ENCODE measurements at places on chromosomes 6 and 20.

DNA sequence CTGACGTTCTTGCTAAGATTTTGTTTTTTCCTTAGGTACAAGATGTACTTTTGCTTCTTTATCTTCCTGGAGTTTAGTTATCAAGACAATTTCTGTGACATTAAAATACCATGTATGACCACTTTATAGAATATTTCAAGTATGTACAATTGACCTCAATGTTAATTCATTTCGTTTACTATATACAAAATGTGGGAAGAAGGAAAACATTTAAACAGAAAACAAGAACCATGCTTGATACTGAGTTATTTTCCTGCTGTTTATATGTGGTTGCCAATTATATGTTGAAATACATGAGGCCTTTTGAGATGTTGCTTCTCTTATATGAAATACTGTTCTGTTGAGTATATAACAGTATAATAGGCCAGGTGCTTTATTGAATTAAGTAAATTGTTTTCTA is 184.3 kb downstream of the JARID2 start:
- DNase-seq: peak; percentile 14

DNA sequence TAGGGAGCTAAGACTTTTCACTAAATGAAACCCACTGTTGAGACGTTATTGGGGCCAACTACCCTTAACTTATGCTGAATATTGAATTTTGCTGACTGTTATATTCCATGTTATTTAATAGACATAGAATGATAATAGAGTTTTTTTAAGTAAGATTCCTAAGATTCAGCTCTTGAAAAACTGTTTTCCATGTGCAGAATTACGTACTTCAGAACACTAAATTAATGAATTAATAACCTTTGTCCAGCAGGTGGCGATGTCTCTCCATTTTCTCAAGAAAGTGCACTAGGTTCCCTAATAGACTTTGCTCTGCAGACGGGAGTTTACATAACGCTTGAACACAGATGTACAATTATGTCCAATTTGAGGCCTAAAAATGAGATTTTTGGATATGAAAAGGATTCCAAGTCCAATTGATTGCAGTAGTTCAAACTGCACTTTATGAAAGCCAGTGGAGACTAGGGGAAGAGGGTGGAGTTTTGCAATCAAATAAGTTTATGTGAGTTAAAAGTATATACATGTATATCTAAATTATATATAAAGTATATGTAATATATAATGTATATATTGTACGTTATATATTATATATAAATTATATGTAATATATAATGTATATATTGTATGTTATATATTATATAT is 282.1 kb downstream of the UST start:
- DNase-seq: peak; percentile 87

- DNase-seq: no peak
Observed at GRCh38 chr6:17630511-17631073, 30.5 kb downstream of the FAM8A1 start.

DNA sequence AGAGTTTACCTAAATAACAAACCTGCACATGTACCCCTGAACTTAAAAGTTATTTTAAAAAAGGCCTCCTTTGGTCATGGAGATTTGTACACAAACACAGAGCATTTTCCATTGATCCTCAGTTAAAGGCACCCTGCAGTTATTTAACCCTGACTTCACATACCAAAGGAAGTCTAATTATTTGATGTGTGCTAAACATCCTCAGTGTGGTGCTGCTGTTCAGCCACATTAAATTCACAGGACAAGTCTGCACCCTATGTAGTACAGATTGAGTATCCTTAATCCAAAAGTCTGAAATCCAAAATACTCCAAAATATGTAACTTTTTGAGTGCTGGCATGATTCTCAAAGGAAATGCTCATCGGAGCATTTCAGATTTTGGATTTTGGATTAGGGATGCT is 21.4 kb downstream of the KCNQ5 start:
- DNase-seq: no peak

- DNase-seq: no peak
Observed at GRCh38 chr6:77324866-77325265, 138.4 kb downstream of the HTR1B start.

DNA sequence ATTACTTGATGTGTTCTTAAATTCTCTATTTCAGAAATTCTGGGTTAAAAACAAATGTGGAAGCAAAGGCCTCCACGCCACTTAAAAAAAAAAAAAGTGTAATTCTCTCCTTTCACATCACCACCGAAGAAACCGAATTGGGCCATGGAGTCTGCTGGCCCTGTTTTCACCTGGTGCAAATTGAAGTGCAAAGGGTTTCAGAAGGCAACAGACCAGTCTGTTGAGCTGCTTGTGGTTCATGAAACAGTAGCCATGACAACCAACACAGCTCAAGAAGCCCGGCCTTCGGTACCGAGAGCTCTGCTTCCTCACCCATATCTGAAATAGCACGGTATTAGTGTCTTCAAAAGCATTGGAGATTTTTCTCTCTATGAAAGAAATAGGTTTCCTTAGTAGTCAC is 63.1 kb downstream of the GMPR start:
- no peak for DNase-seq

DNA sequence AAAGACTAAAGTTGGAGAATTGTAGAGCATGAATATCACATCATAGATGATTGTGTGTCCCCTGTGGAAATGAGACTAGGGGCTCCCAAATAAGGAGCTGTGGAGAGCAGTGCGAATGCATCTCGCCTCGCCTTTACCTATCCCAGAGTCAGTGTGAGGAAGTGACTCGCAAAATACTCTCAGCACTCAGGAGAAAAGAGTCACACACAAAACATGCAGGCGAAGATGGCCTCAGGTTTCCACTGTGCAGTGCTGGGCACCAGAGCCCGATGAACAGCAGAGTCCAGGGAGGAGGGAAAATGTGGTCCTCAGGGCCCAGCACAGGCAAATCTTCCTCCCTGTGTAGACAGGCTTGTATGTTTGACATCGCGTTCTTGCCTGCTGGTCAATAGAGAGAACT is 126.5 kb upstream of the AFDN start:
- no peak for DNase-seq

GRCh38 chr20:21101932-21102575 is 4.1 kb downstream of the LINC00237 start:
- DNase-seq: no peak

DNA sequence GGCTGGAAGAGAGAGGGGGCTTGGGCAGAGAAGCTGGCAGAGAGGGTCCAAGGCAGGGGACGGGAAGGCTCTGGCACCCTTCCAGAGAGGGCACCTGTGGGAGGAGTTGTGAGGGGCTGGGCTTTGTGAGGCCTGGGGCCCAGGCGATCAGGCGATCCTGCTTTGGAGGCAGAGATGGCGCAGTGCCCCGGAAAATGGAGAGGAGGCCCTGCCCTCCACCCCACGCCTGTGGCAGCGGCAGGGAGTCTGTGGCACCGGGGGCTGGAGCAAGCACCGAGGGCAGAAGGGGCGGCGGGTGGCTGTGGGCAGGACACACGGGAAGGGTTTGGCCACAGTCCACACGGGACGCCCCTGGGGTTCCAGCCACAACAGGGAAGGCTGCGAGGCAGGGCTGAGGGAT is 36.5 kb upstream of the FNDC1 start:
- DNase-seq: no peak

DNA sequence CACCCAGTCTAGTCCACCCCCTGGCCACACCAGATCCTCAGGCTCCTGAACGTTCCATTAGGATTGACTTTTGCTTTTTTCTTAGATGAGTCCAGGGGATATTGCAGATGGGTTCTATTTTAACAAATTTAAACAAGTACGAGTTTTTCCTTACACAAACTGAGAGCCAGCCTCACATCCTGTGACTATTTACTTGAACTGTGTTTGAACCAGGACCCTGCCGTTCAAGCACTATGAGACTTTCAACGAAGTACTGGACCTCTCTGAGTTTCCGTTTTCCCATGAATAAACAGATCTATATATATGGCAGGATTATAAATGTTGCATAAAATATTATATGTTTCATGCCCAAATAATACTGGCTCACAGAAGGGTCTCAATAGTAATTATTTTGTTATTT is 1.4 kb upstream of the METTL24 start:
- no peak for DNase-seq

DNA sequence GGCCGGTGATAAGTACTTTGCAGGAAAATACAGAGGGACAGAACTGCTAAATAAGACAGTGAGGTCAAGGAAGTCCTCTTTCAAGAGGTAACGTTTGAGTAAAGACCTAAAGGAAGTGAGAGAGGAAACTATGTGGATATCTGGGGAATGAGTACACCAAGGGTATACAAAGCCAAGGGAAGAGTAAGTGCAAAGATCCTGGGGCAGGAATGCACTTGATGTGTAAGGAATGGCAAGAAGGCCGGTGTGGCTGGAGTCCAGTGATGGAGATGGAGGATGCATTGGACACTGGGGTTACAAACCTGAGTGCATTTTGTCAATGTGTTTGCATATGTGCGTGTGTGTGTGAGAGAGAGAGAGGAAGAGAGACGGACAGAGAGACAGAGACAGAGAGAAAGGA is 32.1 kb upstream of the TGM2 start:
- DNase-seq: no peak

DNA sequence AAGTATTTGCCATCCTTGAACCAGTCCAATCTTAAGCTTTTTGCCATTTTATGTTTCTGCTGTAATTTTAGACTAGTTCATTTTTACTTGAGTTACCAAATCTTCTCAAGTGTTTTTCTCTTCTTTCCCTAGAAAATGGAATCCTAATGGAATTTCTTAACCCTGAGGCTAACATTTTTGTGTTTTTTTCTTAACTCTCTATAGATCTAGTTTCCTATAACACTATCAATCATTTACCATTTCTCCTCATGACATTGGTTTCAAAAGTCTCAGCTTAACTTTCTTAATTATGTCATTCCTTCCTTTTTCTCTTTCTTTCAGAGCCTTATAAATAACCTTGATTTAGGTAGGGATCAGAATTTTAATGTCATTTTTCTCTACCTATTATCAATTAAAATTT is 54.8 kb downstream of the SENP6 start:
- DNase-seq: no peak

DNA sequence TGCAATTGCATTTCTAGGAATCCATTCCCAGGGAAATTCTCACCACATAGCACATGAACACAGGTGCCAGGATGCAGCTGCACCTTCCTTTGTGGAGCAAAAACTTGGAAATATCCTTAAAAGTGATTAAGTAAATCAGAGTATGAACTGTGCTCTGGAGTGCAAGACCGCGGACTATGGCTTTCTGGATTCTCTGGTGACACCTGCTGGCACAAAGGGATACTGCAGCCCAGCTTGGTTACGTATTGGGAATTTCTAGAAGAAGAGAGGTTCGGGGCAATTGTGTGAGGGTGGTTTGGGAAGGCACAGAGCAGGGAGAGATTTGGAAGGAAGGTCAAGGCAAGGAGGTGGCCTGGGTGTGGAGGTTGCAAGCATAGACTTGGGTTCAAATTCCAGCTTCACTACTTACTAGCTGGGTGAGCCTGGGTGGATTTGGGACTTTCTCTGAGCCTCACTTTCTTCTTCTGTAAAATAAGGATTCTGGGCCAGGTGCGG is 15.9 kb upstream of the PEDS1 start:
- peak; percentile 80 for DNase-seq

DNA sequence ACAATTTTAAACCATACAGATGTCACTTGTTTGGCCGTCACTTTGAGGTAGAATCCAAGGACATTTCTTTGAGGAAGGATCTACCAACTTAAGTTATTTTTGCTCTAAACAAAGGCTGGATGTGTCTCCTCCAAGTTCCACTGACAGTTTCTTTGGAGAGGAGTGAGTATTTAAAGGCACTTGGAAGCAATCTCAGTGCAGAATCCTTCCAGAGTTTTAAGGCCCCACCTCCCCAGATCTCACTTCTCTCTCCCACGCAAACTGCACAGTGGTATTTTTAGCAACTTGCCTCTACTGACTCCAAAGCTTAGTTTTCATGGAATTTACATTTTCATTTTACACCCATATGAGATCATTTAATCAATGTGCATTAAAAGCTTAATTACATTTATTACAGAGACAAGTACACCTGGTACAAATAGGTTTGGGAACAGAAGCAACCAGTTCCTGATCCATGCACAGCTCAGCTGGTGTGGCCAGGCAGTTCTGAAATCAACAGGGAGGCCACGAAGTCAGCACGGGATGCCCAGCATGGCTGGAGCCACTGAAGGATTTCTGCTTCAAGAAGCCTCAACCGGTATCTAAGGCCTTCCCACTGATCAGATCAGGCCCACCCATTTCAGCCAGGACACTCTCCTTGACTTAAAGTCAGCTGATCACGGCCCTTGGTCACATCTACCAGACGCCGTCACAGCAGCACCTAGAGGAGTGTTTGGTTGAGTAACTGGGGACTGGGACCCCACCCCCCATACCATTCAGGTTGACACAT is 109.8 kb downstream of the SYCP2 start:
- no peak for DNase-seq

- no peak for DNase-seq
Observed at GRCh38 chr6:139486476-139486799, 112.0 kb upstream of the CITED2 start.

GRCh38 chr6:43204271-43205105 is 22.5 kb downstream of the CUL9 start:
- no peak for DNase-seq

- no peak for DNase-seq
Observed at GRCh38 chr6:129705212-129705611, 4.8 kb downstream of the ARHGAP18 start.

DNA sequence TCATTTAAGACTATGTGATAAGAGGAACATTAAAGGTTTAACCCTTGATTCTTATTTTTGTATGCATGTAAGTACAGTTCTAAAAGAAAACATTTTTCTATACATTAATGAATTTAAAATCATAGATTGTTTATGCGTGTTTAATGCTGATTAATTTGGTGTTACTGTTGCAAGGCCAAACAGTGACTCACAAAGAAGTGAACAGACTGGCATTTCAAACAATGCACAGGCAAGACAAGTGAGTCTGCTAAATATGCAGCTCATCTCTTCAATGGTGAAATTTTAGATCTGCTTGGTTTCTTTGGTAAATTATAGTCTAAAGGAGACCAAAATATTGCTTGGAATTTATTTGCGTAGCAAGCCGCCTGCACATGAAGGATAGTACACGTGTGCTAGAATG is 417.4 kb upstream of the SOX4 start:
- no peak for DNase-seq

GRCh38 chr6:88804701-88805100 is 158.7 kb downstream of the RNGTT start:
- DNase-seq: peak; percentile 61

DNA sequence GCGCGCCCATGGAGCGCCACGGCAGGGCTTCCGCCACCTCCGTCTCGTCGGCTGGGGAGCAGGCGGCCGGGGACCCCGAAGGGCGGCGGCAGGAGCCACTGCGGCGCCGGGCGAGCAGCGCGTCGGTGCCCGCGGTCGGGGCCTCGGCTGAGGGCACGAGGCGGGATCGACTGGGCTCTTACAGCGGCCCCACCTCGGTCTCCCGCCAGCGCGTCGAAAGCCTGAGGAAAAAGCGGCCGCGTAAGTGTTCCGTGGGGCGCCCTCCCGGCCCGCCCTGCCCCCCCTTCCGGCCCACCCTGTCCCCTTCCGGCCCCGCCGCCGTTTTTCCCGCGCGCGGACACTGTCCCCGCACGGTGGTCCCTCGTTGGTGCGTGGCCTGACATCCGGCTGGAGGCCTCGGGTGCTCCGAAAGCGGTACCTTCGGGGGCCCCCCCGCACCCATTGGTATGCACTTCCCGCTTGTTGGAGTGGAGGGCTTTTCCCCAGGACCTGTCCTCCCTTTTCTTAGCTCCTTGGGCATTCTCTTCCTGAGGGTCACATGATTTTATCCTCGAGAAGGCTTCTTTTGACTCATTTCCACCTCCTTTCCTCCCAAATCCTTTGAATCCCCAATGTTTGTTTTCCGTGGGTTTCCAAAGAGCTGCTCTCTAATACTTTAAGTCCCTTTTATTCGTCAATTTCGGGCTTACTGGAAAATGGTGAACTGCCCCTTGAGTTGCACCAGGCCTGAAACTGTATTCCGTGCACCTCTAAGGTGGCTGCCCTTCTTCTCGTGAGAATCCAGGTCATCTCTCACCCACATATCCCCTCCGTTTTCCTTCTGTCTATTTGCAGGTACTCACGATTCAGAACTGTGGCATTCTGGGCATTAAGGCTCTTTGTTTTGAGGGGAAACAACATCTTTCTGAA is 556 bp downstream of the PANK2 start:
- peak; percentile 37 for DNase-seq

Measured in EL (cell line).